ENCODE measurements at places on chromosomes 1 and 21.
A peak's percentile ranks its signal among the peaks of the same experiment; 100 is the strongest.

GRCh38 chr1:192375306-192375705 is 58.5 kb downstream of the RGS21 start:
- DNase-seq, result no peak

- no peak for DNase-seq
These were observed 281.6 kb downstream of the BRINP3 start for GRCh38 chr1:190196020-190196419.

DNA sequence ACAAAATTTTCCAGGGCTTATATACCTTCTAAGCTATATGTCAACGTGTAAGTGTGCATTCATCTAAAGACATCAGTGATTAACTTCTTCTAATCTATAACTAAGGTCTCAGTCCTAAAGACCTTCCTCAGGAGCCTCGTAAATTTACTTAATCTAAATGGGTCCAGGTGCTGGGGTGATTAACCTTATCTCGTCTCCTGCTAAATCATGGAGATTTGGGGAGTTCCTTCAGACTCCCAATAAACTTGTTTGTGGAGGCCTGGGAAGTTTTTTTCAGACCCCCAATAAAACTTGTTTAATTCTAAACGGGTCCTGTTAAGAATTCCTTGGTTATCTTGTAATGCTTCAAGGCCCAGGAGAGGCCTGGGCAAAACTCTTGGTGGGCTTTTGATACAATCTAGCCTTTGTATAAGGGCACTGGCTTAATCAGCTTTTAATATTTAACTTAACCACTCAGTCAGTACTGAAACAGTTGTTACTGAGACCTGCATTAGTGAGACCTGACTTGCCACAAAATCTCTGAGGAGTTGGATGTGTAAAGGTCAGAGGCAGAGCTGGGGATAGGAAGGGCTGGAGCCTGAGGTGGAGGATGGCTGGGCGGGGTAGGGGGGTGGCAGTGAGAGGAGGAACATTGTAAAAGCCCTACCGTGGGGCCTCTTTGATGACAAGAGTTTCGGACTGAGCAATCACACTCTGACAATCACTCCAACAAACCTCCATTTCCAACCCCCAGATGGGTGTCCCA is 6.2 kb upstream of the HMGCS2 start:
- DNase-seq, result no peak

DNA sequence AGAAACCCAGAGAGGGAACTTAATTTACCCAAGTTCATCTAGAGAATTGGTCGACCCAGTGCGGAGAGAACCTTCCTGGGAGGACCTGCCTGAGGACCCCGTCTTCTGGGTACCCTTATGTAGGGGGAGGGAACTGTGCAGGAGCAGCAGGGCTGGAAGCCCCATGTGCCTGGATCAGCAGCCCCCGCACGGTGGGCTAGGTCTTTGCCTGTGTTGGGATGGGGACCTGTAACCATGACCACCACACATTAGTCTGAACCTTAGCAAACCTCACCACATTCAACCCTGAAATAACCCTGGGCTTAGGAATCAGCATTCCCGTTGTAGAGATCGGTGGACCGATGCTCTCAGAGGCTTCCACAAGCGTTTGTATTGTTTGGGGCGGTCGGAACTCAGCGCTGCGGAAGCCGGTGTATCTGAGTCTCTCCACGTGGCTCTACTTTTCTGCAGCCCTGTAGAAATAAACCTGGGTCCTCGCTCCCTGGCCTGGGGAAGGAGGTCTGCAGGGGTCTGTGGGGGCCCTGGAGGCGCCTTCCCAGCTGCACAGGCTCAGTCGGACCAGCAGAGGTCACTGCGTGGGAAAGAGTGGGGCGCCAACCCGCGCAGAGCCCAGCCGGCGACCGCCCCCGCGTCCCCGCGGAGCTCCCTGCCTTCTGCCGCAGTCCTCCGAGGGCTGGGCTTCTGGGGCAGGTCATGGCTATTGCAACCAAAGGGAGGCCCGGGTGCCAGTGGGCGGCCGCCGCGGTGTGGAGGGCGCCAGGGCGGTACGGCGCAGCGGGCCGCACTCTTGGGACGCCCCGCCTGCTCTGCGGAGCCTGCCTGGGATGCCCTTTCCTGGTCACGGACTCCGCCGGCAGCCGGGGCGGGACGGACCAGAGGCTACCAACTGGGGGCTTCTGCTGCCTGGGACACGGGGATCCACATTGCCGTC is 36.2 kb upstream of the KCNA10 start:
- peak; percentile 27 for DNase-seq

DNA sequence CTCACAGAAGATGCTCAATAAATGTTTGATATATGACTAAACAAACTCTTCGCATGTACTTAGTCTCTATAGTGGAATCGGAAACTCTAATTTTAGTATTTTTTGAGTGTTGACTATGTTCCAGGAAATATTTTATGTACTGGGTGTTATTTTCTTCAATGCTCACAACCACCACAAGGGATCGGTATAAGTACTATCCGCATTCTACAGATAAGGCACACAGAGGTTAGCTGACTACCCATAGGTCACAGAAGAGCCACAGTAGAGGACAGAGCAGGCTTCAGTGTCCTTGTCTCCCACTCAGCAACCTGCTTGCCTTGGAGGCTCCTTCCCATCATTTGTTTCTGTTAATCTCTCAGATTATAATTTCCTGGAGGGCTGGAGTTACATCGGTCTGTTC is 451.3 kb downstream of the OMA1 start:
- no peak for DNase-seq

- peak; percentile 27 for DNase-seq
These were observed 3.9 kb downstream of the CLDN19 start for GRCh38 chr1:42736152-42736551.

DNA sequence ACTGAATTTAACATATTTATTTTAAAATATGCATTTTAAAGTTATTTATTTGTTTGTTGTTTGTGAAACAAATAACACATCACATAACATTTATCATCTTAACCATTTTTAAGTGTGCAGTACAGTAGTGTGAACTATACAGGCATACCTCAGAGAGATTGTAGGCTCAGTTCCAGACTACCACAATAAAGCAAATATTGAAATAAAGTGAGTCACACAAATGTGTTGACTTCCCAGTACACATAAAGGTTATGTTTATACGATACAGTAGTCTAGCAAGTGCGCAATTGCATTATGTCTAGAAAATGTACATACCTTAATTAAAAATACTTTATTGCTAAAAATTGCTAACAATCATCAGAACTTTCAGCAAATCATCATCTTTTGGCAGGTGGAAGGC is 739.4 kb upstream of the ADGRL4 start:
- DNase-seq, result peak; percentile 7

GRCh38 chr1:116832932-116833578 is 76.7 kb upstream of the PTGFRN start:
- DNase-seq, result no peak

DNA sequence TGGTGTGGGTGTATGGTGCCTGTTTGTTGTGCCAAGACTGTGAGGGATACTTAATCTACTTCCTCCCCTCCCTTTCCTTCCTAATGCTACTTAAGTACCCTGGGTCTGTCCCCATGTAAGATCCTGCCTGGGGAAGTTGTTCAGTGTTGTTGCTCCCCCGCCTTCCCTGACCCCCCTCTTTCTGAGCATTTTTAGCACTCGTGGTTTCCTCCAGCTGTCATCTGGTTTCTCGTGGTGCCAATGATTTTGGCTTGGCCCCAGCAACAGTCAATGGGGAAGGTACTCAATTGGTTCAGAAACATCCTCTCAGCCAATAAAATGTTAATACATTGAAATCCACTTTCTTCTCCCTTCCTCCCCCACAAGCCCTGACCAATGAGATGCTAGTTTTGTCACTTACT is 8.0 kb upstream of the B4GALT3 start:
- DNase-seq, result peak; percentile 66

- peak; percentile 54 for DNase-seq
These were observed 118.0 kb upstream of the IPO9 start for GRCh38 chr1:201710632-201711597.

GRCh38 chr1:152866321-152866720 is 6.5 kb downstream of the LCE7A start:
- no peak for DNase-seq
